Left lung (tissue), 14 donors: ENCODE measurements at places on chromosomes 3 and 15.

GRCh38 chr3:112005091-112005672, 6.5 kb downstream of the TAGLN3 start:
- no peak for DNase-seq

- DNase-seq = no peak
These were observed 342.4 kb upstream of the KCNMB2 start for GRCh38 chr3:178193846-178194245.

- DNase-seq = no peak
These were observed 109.2 kb upstream of the ROBO2 start for GRCh38 chr3:76930712-76931111.

- no peak for DNase-seq
These were observed 63.1 kb downstream of the SPSB4 start for GRCh38 chr3:141114179-141114745.

- DNase-seq = no peak
These were observed 437.7 kb downstream of the DIPK2A start for GRCh38 chr3:144409319-144409718.

- no peak for DNase-seq
These were observed 32.3 kb upstream of the ZCWPW2 start for GRCh38 chr3:28316226-28316625.

DNA sequence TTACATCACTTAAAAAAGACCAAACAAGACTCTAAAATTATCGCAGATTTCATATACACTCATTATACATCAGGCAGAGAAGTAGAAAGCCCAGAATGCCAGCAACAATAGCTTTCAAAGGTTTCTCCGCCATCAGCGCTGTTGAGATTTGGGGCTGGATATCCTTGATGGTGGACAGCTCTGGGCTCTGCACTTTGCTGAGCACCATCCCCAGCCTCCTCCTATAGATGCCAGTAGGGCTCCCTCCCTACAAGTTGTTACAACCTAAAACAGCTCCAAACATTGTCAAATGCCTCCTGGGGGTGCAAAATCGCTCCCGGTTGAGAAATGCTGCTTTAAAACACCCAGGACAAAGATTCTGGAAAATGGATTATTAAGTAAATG, 73.5 kb downstream of the ATP10A start:
- DNase-seq = no peak

DNA sequence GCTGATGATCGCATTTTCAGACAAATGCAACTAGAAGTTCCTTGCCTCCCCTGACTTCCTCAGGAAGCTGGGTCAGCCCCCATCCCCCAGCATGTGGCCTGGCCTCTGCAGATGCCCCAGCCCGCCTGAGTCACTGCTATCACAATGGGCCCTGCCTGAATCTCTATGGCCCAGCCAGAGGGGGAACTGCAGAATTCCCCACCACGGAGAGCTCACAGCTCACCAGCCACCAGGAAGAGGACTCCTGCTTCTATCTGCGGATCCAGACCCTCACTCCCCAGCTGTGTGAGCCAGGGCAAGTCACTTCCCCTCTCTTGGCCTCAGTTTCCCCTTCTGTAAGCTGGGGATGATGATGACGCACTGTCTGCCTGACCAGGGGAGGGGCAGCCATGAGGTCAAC, 6.9 kb downstream of the PLXND1 start:
- no peak for DNase-seq

- no peak for DNase-seq
These were observed 32.7 kb downstream of the TRANK1 start for GRCh38 chr3:36911990-36912804.

- no peak for DNase-seq
These were observed 96.2 kb upstream of the TRPM1 start for GRCh38 chr15:31197497-31198414.

GRCh38 chr15:75695634-75696310, 16.9 kb downstream of the CSPG4 start:
- no peak for DNase-seq

DNA sequence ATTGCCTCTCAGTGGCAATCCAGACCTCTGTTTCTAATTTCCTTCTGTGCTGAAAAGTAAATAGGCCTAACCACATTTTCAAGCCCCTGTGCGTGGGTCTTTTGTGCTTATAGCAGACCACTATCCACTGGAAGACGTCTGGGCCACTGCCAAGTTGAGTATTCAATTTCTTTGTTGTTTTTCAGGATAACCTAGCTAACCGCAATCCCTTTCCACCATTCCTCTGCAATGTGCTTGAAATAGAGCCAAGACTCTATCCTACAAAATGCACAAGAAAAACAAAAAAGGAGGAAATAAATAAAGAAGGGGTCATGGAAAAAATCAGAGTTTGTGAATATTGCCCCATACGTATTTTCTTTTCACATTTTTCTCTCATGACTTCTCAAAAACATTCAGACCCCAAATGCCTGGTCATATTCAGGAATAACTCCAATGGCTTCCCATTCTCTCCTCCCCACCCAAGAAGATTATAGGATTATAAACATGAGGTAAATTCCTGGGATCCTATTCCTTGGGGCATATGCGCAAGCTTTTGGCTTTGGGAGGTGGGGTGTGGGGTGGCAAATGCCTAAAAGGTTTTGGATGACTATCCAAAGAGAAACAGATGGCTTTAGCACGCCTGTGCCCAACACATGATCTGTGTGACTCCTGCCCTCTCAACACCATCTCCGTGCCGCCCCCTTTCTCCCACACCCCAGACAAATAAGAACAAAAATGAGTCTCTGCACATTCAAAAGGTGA, 217.9 kb upstream of the THBS1 start:
- DNase-seq = no peak

GRCh38 chr15:89857673-89858072, 36.1 kb downstream of the AP3S2 start:
- DNase-seq = no peak

DNA sequence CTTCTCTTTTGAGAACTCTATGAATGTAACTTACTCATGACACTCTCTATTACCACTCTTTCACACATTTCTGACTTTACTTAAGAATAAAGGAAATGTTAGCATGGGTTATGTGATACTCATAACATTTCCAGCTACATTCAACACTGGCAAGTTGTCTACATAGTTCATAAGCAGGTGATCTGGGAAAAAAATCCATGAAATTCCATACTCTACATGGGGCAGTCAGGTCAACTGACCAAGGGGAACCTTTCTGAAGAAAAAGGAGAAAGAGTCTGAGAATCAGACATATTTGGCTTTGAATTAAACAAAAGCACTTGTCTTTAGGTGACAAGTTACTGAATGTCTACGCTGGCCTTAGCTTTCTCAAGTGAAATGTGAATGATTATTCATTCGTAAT, 329.1 kb upstream of the ROBO1 start:
- DNase-seq = no peak

DNA sequence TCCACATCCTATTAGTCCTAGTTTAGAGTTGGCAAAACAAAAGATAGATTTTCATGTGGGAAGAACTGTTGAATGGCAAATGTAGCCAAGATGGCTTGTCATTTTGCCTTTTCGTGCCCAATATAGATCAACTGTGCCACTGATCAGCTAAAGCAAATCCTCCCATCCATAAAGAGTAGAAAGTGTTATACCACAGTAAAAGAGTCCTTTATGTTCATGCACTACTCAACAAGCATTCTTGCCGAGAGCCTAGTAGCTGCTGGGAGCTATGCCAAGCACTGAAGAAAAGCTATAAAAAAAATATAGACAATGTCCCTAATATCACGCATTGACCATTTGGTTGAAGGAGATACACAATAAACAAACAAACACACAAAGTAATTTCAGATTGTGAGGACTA, 225.2 kb downstream of the KCNMB2 start:
- DNase-seq = no peak

DNA sequence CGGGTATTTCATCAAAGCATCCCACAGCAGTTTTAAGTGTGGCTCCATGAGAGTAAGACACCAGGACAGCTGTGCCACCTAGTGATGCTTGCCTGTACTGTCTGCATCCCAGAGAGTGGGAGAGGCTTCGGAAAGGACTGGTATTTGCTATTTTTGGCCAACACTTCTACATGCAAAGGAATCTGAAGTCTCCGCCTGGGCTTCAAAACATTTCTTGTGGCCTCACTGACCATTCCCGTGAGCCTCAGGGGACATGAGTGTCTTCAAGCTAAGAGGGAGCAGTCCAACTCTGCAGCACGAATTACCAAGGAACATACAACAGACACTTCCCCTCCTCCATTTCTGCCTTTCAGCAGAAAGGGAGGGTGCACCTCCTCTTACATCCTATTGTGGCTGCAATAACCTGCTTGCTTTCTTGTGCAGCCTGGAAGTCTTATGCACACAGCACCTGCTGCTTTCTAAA, 177.5 kb downstream of the RORA start:
- DNase-seq = no peak

GRCh38 chr3:197758512-197758911, 8.8 kb downstream of the FYTTD1 start:
- DNase-seq = no peak

DNA sequence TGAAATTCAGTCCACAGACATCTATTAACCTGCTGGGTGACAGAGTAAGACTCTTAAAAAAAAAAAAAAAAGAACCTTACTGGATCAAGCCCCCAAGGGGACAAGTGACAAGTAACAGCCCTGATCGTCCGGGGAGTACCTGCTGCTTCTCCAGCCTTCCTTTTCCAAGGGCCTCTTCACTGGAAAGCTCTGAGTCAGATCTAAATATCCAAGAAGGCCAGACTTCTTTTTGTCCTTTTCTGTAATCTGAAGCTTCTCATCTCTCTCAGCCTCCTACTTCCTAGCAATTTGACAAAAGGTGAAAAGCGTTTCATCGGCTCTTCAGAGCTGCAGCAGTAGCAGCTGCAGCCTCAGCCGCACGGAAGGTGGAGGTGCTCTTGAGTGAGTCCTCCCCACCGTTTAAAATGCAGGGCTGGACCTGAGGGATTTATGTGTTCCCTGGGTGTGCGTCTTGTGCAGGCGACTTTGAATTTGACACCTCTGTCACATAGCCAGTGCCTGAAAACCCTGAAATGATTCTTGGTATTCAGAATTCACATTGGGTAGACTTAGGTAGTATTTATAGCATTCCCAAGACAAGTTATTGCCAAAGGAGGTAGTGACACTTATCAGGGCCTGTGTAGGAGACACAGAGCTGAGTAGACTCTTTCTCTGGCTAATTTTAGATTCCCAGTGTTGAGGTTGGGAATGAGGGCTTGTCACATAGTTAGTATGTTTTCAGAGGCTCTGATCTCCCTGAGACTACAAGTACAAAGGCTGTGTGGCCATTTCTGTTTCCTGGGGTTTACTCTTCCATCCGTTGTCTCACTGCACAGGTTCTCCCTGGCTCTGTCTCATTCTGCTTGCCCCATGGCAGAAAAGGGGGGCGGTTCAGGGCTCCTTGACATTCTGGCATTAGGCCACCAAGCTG, 291.2 kb upstream of the C2CD4B start:
- no peak for DNase-seq

- DNase-seq = no peak
These were observed 883.6 kb upstream of the NR2F2 start for GRCh38 chr15:95446854-95447253.

- peak; percentile 43 for DNase-seq
These were observed 83.6 kb upstream of the SLCO3A1 start for GRCh38 chr15:91769894-91770293.

DNA sequence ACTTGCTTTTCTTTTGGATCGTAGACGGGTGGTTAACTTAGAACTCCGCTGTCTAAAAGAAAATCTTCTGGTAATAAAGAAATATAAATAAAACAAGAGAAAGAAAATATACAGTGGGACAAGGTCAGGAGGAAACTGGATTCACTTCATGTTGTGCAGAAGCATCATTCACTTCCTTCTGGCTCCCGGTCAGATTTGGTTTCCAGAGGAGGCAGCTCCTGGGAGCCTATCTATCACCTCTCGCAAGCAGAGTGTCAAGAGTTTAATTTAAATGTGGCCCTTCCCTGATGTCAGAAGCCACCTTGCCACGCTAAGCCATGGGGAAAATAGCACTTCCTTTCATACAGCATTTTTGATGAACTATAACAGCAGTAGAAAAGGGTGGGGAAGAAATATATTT, 139.1 kb downstream of the NSMCE3 start:
- no peak for DNase-seq

DNA sequence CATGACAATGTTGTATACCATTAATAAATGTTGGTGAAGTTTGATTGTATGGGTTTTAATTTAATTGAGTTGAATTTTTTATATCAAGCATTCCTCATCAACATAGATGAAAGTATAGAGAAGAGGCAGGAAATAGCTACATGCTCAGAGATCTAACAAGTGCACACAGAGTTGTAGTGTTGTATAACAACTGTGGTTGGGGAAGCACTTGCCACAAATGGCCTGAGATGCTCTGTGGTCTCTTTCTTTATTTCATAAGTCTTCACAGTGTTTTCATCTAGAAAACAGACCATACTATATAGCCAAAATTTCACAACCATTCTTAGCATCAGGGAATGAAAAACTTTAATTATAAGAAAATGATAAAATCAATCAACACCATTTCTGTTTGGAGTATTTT, 682.6 kb upstream of the NECTIN3 start:
- no peak for DNase-seq

- DNase-seq = no peak
These were observed 450.8 kb downstream of the MCTP2 start for GRCh38 chr15:94682171-94682570.

DNA sequence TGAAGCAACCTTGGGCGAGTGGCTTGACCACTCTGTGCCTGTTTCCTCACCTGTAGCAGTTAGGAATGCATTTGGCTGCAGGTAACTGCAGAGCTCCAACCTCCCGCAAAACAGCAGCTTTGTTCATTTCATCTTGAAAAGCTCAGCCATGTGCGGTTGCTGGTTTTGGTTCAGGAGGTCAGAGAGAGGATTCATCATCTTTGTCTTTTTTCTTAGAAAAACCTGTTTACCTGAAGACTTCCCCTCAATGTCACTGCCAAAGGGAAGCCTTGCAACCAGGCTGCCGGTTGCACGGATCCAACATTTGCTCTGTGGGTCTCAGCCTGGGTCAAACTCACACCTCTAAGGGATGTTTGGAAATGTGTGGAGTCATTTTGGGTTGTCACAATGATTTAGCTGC, 16.4 kb upstream of the FURIN start:
- DNase-seq = no peak

DNA sequence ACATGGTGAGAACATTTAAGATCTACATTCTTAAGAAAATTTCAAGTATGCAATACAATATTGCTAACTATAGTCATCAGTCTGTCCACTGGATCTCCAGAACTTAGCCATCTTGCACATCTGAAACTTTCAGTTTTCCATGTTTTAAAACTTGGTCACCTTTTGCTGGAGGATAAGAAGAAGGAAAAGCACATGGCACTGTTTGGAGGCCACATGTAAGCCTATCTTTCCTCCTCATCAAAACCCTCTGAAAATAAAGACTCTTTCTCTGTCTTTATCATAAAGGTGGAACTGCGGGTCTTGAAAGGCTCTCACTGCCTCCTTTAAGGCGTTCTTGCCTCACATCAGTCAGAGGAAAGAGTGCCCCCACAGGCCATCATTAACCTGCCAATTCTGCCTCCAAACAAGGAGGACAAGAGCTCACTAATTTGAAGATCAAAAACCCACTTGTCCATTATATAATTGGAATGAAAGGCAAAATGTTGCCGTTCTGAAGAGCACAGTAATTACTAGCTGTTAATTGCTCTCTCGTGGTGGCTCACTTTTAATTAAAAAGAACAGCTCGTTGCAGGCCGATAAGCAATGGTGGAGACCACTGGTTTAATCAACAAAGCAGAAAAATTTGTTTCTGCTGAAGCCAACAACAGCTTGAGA, 157.8 kb downstream of the MECOM start:
- DNase-seq = no peak
